ENCODE measurements at places on chromosomes 16 and 17. TPM values are rescaled to one million over a fixed set of nuclear protein-coding genes. Genes with fewer than 3 reads are reported as not detected.

The KRTAP3-2 gene
- not detected for total RNA-seq

The STAC2 gene
- total RNA-seq = not detected

The EVPLL gene
- not detected for total RNA-seq

The CCL2 gene
- total RNA-seq = 57.9 TPM
